ENCODE measurements at places on chromosomes 12 and 14.
A peak's percentile ranks its signal among the peaks of the same experiment; 100 is the strongest.

DNA sequence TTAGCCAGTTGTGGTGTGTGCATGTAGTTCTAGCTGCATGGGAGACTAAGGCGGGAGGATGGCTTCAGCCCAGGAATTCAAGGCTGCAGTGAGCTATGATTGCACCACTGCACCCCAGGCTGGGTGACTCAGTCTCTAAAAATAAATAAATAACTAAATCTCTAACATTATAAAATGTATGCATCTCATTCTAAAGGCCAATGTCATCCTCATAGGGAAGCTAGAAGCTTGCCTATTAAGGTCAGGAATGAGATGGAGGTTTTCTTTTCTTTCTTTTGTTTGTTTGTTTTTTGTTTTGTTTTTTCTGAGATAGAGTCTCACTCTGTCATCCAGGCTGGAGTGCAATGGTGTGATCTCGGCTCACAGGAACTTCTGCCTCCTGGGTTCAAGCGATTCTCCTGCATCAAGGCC, 48.8 kb upstream of the PAPLN start:
- no peak for DNase-seq

- DNase-seq, result no peak
Measured at GRCh38 chr12:44611538-44611937, 264.6 kb downstream of the NELL2 start.

- DNase-seq, result peak; percentile 66
Measured at GRCh38 chr12:4107436-4107878, 166.1 kb upstream of the CCND2 start.

GRCh38 chr12:4112734-4113325, 160.7 kb upstream of the CCND2 start:
- no peak for DNase-seq

DNA sequence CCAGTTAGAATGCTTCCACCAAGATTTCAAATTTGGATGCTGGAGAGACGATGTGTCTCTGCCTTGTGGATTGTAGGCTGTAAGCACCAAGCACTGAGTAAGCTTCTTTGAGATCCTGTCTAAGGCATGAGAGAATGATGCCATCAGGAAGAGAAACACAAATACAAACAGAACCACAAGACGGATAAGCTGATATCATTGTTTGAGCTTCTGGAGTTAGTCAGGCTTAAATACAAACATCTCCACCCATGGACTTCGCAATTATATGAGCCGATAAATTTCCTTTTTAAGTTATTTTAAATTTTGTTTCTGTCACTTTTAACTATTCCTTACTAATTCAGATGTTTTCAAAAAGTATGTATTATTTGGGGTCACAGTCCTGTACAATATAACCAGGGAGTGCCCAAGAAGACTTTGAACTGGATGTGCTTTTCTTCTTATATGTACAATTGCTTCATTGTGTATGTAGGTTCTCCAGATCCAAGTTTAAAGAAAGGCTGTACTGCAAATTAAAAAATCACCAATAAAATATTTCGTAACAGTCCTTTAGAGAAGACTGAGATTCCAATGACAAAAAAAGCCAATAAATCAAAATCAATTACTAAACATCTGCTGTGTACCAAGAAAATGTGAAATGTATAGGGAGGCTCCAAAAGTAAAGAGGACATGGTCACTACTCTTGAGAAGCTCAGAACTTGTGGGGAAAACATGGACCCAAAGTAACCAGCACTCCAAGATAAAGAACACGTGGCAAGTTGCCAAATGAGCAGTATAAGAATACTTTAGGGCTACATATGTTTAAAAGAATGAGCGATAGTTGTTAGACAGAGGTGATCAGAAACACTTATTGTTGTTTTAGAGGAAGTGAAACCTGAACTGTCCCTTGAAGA, 274.1 kb downstream of the ADAMTS20 start:
- DNase-seq, result no peak

DNA sequence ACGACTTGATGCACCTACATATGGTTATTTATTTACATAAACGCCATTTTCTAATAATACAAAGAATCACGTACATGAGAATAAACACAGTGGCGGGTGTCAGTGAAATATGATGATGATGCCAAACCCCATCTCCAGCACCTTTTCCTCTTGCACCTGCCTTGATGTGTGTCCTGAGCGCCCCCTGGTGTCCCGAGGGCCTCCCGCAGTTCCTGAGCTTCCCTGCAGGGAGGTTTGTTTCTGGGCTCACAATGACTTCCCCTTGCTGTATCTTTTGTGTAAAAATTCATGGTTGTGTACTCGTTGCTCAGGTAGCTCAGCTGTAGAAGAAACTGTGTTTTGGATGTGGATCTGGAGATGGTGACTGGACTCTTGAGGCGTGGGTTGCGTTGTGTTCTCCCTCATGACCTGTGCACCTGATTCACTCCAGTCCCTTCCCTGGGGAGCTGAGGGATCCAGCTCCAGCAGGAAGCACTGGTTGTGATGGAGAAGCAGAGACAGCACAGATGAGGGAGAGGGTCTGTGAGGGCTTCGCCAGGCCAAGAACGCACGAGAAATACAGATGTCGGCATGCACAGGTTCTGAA, 1037.8 kb downstream of the TMEM121 start:
- peak; percentile 4 for DNase-seq

- DNase-seq, result no peak
Measured at GRCh38 chr12:127539226-127539858, 727.6 kb upstream of the TMEM132C start.

GRCh38 chr12:68056300-68056699, 67.1 kb downstream of the IFNG-AS1 start:
- DNase-seq, result no peak

- no peak for DNase-seq
Measured at GRCh38 chr12:112443916-112444315, 25.2 kb downstream of the PTPN11 start.

DNA sequence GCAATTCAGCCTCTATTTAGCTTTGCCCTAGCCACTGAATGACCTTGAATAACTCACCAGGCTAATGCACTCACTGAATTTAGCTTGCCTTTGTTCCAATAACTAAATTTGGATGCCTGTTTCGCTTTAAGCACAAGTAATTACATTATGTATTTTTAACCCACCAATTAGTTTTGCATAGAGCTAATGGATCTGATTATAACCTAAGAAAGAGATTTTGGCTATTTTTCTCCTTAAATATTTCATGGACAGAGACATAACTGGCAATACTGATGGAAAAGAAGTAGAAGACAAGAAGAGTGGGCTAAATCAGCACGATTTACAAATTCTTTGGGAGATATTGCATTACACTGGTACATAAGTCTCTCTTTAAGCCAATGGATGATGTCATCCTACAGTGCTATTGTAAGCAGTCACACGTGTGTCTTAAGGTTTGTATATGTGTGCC, 85.7 kb downstream of the AKAP6 start:
- no peak for DNase-seq

Data from erythroblast (primary cell).